GM23338 (cell line): ENCODE measurements at places on chromosomes 7 and 10. TPM values are rescaled to one million over a fixed set of nuclear protein-coding genes. Genes with fewer than 3 reads are reported as not detected.

DNA sequence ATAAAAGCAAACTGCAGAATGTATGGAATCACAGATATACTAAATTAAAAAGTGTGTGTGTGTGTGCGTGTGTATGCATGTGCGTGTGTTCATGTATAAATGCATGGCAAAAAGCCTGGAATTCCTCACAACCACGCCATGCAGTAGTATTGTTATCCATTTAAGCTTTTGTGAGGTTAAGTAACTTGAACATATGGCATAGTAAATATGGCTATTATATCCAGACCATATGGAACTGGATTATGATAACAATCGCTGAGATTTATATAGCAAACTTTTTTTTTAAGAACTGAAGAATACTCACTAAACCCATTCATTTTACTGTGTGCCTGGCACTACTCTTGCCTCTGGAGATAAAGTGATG, 22.3 kb upstream of the NANOS1 start:
- no peak for DNase-seq

DNA sequence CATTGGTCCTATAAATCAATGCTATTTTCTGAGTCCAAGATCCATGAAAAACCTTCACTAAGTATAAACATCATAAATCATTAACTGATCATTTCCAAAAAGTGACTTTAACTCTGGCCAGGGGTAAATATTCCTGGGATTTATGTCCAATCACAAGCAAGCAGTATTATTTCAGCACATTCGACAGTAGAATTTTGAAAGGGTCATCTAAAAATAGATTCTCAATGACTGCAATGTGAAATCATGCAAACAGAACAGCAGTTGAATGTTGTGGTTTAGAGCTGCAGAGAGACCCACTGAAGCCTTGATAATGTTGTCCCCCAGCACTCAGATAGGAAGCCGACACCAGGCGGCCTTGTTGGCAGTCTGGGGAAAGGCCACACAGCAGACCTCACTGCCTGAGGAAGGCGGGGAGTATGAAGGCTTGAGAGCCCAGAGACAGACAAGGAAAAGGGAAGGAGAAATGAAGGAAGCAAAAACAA, 38.1 kb downstream of the FAM107B start:
- DNase-seq, result peak; percentile 22

The STK32C gene
- polyA plus RNA-seq, result 20.5 and 24.1 TPM in 2 replicates

The ETV1 gene
- 39.9 and 49.4 TPM in 2 replicates for polyA plus RNA-seq

The CARD11 gene
- polyA plus RNA-seq, result 17.7 and 19.0 TPM in 2 replicates

GRCh38 chr7:154928136-154929005, 74.6 kb downstream of the PAXIP1 start:
- peak; percentile 59 for DNase-seq

The UPK3B gene
- polyA plus RNA-seq, result 3.3 and 3.8 TPM in 2 replicates

GRCh38 chr7:99624484-99624883, 7.7 kb downstream of the ZSCAN25 start:
- DNase-seq, result no peak

GRCh38 chr10:88762906-88763305, 3.1 kb downstream of the LIPN start:
- DNase-seq, result no peak

- no peak for DNase-seq
Observed at GRCh38 chr10:28945959-28946358, 268.6 kb downstream of the BAMBI start.

DNA sequence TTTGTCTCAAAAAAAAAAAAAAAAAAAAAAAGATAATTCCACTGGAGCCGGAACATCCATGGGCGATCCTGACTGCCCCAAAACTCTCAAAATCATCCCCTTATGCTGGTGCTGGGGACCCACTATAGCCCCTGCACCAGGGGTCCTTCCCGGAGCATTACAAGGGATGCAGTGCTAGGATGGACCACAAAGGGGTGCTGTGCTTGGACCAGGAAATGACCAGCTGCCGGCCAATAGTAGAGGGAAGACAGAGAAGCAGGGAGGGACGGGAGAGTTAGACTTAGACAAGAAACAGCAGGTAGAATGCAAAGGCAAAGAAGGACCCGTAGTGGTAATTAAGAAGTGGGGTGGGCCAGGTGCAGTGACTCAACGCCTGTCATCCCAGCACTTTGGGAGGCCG, 40.5 kb downstream of the RCC1L start:
- DNase-seq, result peak; percentile 82

GRCh38 chr7:91759205-91759863, 121.2 kb downstream of the MTERF1 start:
- DNase-seq, result peak; percentile 65

DNA sequence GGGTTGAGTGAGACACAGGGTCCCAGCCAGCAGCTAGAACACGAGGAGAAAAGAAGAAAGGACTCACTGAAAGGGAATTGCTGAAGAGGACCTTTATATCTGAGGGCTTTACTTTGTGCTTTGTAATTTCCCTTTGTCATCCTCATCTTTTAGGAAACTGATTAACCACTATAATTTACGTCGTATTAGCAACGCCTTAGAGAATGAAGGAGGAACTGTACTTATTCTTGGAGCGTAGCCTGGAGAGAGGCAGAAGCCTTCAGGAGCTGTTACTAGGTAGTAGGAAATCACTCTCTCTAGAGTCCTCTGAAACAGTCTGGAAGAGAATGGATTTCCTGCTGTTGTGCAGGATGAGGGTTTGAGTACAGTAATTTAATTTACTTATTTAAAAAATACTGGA, 101.0 kb upstream of the STEAP1B start:
- no peak for DNase-seq

The ELOVL3 gene
- polyA plus RNA-seq, result 0.31 TPM in 1 of 2 replicates, not detected in the other
